ENCODE measurements at places on chromosomes 2 and 18.

DNA sequence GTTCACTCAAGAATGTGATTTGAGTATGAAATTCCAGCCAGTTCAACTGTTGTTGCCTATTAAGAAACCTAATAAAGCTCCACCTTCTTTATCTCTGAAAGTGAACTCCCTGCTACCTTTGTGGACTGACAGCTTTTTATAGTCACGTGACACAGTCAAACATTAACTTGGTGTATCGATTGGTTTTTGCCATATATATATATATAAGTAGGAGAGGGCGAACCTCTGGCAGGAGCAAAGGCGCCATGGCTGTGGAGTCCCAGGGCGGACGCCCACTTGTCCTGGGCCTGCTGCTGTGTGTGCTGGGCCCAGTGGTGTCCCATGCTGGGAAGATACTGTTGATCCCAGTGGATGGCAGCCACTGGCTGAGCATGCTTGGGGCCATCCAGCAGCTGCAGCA is at the start of gene UGT1A1:
TSS of gene UGT1A1 (plus strand) at position 228 of the 400 bp plus-strand sequence. CDS start at position 246, 18 bp downstream.
- no peak for DNase-seq

- no peak for DNase-seq
Observed at GRCh38 chr2:241762933-241763369, 13.7 kb upstream of the GAL3ST2 start.

DNA sequence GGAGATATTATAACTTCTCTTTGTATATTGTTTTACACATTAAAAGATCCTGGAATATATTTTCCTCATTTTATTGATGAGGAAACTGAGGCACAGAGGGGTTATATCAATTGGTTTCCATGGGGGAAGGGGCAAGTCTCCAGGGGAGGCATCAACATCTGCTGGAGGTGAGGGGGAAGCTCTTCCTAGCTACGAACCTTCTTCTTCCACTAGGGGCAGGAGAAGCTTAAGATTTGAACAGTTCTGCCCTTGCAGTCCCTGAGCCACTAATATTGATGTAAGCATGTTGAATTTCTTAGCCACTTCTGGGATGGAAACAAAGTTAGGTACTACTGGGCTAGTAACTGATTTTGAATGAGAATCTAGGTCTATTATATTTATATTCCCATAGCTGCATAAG is 140.1 kb upstream of the AQP4 start:
- no peak for DNase-seq

GRCh38 chr2:128270672-128271596 is 47.7 kb downstream of the HS6ST1 start:
- DNase-seq: no peak

- DNase-seq: no peak
Observed at GRCh38 chr18:55779691-55780585, 191.9 kb upstream of the TCF4 start.

GRCh38 chr2:162537651-162538050 is 193.7 kb downstream of the GCA start:
- DNase-seq: no peak

- DNase-seq: no peak
Observed at GRCh38 chr2:147273628-147274027, 571.2 kb upstream of the ACVR2A start.

DNA sequence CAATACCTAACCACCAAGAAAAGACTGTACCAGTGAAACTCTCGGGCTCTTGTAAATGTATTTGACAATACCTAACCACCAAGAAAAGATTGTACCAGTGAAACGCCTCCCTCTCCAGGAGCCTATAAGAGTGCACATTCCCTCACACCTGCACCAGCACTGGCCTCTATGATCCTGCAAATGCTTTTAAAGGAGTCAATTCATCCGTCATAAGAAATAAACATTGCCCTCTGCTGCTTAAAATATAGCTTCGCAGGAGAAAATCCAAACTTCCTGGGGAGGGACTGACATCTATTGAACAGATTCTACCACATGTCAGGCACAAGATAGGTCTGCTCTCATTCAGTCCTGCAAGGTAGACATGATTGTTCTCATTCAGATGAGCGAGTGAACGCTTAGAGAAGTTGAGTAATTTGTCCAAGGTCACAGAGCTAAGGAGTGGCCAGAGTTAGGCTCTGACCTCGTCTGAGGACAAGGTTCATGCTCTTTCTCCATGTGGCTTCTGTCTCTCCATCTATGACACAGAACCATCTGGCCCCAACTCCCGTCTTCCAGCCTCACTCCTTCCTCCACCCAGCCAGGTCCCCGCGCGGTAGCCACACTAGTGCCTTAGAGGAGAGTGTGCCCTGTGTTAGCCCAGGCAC is 38.7 kb downstream of the MCFD2 start:
- no peak for DNase-seq

GRCh38 chr2:171541202-171541887 is 19.1 kb downstream of the CYBRD1 start:
- DNase-seq: peak; percentile 4

GRCh38 chr2:108330979-108331378 is 42.3 kb downstream of the SULT1C2 start:
- DNase-seq: no peak

GRCh38 chr18:27120246-27120645 is 64.9 kb downstream of the CHST9 start:
- no peak for DNase-seq

DNA sequence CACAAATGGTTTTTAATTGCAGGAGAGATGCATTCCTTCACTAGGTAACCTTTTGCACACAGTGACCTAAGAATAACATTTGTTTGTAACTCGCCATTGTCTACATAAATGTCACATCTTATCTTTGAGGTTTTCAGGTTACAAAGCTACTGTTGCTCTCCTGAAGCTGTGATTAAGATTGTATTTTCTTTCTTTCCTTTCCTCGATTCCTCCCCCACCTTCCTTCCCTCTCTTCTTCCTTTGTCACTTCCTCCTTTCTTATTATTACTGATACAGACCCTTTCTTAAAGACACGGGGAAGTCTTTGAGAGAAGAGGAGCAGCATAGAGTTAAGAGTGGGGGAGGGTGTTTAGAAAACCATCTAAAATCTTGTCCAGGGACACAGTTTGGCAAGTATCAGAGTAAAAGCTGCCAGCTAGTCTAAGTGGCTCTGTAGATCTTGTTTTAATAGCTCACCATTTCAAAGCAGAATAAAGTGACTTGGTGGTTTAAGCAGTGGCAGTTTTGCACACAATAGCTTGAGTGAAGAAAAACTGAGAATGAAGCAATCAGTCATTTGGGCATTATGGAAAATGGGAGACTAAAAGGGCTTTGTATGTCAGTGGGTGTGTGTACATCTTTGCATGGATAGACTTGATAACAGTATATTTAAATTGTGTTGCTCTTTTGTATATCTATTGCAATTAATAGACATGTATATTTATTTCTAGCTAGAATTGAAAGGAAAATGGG is 10.9 kb downstream of the CERS6 start:
- no peak for DNase-seq

GRCh38 chr18:25621144-25621543 is 269.2 kb upstream of the ZNF521 start:
- DNase-seq: no peak

GRCh38 chr2:3585261-3586109 is 9.4 kb upstream of the COLEC11 start:
- no peak for DNase-seq
